IgD-negative memory B cell (primary cell): ENCODE measurements at places on chromosomes 11 and 22. TPM values are rescaled to one million over a fixed set of nuclear protein-coding genes. Genes with fewer than 3 reads are reported as not detected.

UVRAG gene
- 79.9 TPM for polyA plus RNA-seq

GLB1L3 gene
- 0.19 TPM for polyA plus RNA-seq

RIC8A gene
- polyA plus RNA-seq: 65.7 TPM

OR52N4 gene
- polyA plus RNA-seq: 0.75 TPM

DMC1 gene
- polyA plus RNA-seq: not detected

MS4A14 gene
- polyA plus RNA-seq: 1.1 TPM

OR8D2 gene
- not detected for polyA plus RNA-seq

TMEM135 gene
- polyA plus RNA-seq: 8.9 TPM

VPREB3 gene
- 1,081 TPM for polyA plus RNA-seq

TYR gene
- not detected for polyA plus RNA-seq

GRAP2 gene
- 11.8 TPM for polyA plus RNA-seq

MMP11 gene
- 6.6 TPM for polyA plus RNA-seq

TECTA gene
- polyA plus RNA-seq: not detected

BRD1 gene
- polyA plus RNA-seq: 3.1 TPM

DCDC1 gene
- polyA plus RNA-seq: not detected

GPR83 gene
- polyA plus RNA-seq: 0.20 TPM

DDTL gene
- 1.7 TPM for polyA plus RNA-seq

PRG3 gene
- not detected for polyA plus RNA-seq

PKDREJ gene
- polyA plus RNA-seq: not detected

TMPRSS5 gene
- not detected for polyA plus RNA-seq

MYOD1 gene
- polyA plus RNA-seq: not detected

ZNF143 gene
- polyA plus RNA-seq: 28.9 TPM

KDM4D gene
- polyA plus RNA-seq: 0.99 TPM

CNGA4 gene
- not detected for polyA plus RNA-seq

BCO2 gene
- polyA plus RNA-seq: 0.30 TPM

TPBGL gene
- not detected for polyA plus RNA-seq

CASTOR1 gene
- polyA plus RNA-seq: 15.7 TPM

BBOX1 gene
- not detected for polyA plus RNA-seq

NPTXR gene
- polyA plus RNA-seq: 0.04 TPM

ST14 gene
- 94.1 TPM for polyA plus RNA-seq

IGSF9B gene
- not detected for polyA plus RNA-seq

GTSE1 gene
- polyA plus RNA-seq: not detected

GP1BB gene
- 2.0 TPM for polyA plus RNA-seq

OR51V1 gene
- polyA plus RNA-seq: not detected

OAF gene
- 0.45 TPM for polyA plus RNA-seq
